ENCODE measurements at places on chromosomes 6 and 20. TPM values are rescaled to one million over a fixed set of nuclear protein-coding genes. Genes with fewer than 3 reads are reported as not detected.

- DNase-seq: no peak
These were observed 362.6 kb downstream of the CD109 start for GRCh38 chr6:74058606-74059005.

- DNase-seq: no peak
These were observed 27.1 kb downstream of the LBP start for GRCh38 chr20:38373231-38373867.

- DNase-seq: no peak
These were observed 606.0 kb upstream of the HTR1E start for GRCh38 chr6:86331265-86331840.

DNA sequence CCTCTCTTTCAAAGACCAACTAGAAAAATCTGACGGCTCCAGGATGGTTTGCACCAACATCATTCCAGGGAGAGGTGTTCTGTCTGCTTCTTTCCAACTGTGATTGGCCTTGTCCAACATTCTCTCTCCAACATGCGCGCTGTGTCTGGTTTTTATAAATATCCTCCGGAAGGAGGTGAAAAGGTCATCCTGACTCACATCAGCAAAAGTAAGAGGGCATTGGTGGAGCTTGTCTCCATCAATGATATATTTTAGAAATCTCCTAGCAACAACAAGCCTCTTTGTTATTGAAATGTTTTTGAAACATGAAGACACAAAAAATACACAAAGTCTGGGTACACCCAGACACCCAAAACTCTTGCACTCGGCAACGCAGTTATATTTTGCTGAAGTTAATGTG, 475.3 kb upstream of the JARID2 start:
- DNase-seq: no peak

DNA sequence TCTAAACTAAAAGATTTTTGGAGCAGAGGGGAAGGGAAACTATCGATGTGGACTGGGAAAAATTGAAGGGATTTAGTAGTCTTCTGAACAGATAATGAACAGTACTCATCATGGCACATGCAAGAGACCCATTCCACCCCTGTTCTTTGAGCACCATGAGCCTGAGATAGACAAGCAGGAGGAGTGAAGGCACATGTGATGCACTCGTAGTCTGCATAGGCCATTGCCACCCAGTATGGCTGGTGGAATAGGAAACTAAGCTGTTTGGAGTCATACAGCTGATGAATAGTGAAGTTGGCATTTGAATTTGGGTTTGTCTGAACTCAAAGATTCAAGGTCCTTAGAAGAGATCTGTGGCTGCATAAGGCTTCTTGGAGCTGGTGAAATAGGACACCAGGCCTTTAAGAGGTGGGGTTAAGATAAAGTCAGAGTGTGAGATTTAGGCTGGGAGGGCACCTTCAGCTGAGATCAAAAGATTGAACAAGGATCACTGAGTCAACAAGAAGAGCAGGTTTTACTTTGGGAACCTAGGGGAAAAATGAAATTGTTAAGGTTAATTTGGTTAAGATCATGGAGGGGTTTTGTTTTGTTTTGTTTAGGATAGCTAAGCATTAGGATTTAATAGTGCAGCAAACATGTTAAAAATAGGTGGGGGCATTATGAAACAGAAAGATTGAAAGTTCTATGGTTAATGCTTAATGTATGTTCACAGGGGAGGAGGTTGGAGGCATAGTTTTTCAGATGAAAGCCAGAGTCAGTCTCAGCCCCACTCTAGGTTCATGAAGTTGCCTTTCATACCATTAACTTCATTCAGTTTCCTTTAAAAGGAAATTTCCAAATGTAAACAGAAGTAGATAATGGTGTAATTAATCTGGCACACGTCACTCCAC, 148.8 kb downstream of the ARID1B start:
- no peak for DNase-seq

GRCh38 chr20:61734733-61735502, 330.8 kb downstream of the TAF4 start:
- no peak for DNase-seq

DNA sequence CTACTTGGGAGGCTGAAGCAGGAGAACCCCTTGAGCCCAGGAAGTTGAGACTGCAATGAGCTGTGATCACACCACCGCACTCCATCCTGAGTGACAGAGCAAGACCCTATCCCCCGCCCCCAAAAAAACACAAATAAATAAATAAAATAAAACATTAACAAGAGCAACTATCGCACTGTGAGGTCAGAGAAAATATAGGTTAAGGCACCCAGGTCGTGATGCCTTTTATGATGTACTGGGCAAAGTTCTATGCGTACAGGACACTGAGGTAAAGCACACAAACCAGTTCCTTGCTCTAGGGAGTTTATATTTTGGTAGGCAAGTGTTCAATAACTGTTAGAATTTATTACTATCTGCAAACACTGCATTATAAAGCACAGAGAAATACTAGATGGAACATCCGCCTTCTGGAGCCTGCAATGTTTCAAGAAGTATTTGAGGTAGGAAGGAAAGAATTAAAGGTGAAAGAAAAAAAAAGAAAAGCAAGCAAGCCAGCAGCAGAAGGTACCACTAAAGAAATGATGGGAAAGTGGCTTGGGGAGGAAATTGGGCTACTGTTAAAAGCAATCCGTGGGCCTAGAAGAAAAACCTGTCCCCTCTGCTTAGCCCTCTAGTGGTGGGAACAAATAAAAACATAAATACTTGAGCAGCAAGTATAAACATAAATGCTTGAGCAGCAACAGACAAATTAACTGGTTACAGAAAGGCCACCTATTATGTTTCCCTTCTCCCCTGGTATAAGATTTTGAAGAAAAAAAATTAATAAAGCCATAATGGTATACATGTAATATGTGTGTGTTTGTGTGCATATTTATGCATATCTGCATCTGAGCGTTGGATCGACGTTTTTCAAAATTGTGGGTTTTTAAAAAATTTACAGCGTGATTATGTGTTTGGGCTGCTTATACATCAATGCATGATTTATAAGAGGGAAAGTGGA, 128.0 kb downstream of the PHACTR1 start:
- DNase-seq: no peak

- no peak for DNase-seq
These were observed 18.8 kb upstream of the CLPSL2 start for GRCh38 chr6:35757456-35758123.

DNA sequence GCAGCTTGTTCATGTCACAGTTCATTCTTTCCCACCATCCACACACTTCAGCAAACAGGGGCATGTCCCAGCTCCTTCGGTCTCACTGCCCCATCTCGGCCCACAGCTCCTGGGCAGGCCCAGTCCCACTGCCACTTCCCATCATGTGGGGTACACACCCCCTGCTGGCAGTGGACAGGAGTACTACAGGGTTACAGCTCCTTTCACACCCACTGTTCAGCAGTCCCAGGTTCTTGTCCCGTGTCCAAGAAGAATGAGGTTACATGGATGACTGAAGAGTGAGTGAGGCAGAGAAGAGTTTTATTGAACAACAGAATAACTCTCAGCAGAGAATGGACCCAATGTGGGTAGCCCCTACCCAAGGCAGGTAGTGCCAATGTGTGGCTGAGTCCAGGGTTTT, 77.8 kb upstream of the SMLR1 start:
- DNase-seq: no peak

DNA sequence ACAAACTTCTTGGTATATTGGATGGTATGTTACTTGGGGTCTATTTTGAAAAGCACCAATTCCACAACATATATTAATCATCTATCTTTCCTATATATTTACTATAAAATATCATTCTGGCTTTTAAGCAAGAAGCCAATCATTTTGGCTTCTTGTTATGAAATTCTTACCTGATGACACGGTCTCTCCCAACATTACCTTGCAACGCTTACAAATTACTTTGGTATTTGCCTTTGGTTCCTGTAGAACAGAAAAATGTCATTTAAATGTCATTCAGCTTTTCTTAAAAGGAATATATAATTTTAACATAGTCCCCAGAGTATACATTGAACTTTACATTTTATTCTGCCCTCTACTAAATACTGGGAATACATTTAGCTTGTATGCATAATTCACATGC, 27.4 kb downstream of the UBE3D start:
- DNase-seq: no peak

DNA sequence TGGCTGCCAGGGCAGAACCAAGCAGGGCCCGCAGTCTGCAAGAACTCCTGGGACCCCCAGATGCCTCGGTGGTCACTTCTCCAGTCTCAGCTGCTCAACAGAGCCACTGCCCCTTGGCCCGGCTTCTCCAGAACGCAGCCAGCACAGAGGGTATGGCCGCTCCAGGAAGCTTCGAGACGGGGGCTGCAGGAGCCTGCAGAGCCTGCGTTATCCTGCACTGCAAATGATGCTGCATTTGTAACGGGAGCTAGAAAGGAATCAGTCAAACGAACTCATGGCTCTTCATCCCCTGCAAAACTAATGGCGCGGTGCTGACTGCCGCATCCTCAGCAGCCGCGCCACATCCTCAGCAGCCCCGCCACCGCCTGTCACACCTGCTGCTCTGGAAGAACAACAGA, 254.9 kb downstream of the TAF4 start:
- DNase-seq: no peak

GRCh38 chr6:63114610-63115211, 96.6 kb upstream of the FKBP1C start:
- no peak for DNase-seq

DNA sequence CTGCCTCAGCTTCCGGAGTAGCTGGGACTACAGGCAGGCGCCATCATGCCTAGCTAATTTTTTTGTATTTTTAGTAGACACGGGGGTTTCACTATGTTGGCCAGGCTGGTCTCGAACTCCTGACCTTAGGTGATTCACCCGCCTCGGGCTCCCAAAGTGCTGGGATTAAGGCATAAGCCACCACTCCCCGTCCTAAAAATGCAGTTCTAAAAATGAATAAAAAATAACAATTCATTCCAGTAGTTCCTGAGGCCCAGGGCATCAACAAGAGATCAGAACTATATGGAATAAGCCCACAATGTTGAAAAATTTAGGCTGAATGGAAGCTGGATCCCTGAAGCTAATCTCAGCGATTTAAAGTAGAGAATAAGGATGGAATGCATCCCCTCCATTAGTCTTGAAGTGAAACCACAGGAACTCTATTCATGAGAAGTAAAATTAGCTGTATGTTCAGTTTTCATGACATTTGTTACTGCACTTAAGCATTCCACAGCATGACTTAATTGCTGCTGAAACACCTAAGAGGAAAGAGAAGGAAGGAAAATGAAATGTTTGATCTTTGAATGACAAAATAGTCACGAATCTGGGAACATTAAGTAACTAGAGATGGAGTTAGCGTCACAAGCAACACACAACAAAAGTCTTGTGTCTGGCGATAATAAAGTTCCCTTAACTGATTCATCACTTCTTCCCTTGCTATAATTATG, 80.4 kb upstream of the RIPOR2 start:
- DNase-seq: no peak

DNA sequence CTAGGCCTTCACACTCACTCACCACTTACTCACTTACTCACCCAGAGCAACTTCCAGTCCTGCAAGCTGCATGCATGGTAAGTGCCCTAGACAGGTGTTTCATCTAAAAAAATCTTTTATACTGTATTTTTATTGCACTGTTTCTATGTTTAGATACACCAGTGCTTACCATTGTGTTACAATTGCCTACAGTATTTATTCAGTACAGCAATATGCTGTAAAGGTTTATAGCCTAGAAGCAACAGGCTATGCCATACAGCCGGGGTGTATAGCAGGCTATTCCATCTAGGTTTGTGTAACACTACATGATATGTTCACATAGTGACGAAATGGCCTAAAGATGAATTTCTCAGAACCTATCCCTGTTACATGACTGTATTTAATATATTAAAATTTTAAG, 37.1 kb upstream of the KCNK5 start:
- DNase-seq: no peak

DNA sequence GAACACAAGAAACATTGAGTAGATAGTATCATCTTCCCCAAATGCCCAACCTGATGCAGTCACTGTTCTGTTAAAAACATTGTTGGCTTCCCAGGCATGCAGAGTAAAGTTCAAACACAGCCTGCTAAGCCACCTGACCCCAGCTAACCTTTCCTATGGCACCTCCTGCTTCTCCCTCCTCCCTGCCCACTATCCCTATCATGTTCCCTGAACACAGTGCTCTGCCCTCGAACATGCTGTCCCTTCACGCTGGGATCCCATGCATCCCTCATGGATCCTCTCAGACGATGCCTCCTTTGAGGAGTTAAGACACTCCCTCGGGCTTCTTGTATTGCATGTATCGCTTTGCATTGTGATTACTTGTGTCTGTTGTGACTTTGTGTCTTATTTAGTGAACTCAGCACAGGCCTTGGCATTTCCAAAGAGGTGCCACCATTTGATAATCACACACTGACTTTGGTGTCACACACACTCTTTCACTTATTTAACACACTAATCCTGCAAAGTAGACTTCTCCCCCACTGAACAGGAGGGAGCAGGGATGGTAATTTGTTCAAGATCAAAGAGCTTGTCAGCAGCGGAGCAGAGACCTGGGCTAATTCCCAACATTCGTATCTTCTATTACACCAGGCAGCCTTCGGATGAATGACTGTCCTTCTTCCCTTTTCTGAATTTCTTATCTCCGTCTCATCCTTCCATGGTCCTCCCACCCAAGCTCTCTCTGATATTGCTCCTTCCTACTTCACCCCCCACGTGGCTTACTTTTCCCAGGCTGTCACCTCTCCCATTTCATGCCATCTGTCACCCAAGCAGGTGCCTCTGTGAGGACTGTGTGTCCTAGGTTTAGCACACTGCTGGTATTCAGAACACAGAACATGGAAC, 28.3 kb upstream of the SMIM29 start:
- DNase-seq: no peak

DNA sequence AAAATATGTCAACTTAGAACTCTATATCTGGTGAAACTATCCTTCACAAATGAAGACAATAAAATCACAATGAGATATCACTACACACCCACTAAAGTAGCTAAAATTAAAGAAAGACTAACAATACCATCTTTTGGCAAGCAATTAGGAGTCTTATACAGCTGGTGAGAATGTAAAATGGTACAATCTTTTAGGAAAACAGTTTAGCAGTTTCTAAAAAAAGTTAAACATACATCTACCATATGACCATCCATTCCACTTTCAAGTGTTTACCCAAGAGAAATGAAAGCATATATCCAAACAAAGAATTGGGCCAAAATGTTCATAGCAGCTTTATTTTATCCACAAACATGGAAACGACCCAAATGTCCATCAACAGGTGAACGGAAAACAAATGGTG, 13.8 kb upstream of the EEF1A1 start:
- no peak for DNase-seq

GRCh38 chr6:71527886-71528285, 239.3 kb downstream of the OGFRL1 start:
- no peak for DNase-seq

GRCh38 chr20:10659651-10660601, 13.9 kb downstream of the JAG1 start:
- no peak for DNase-seq

APOBEC2 gene
- total RNA-seq: not detected

MEI4 gene
- total RNA-seq: not detected

HELZ2 gene
- 45.4 TPM for total RNA-seq

Data from CD4-positive, alpha-beta memory T cell (primary cell).